Pancreas (tissue), 10 donors: ENCODE measurements at places on chromosomes 11 and 22. TPM values are rescaled to one million over a fixed set of nuclear protein-coding genes. Genes with fewer than 3 reads are reported as not detected.

Gene CLMP
- 0.46 TPM for total RNA-seq

DNA sequence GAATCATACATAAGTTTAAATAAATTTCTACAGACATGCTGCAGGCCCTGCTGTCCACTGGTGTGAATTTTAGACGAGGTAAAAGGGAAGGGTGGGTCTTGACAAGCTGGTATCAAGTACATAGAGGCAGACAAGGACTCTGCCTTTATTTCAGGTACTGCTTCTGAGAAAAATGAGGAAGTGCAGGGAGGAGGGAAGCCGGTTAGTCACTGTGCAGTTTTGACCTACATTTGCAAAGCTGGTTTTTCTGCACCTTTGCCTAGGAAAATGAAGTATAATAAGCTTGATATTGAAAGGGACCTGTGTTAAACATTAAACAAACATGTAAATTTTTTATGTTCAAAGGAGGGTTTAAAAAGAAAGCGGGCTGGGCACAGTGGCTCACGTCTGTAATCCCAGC lies 24.6 kb downstream of the TMEM45B start:
- no peaks in the 10 kb centered on the region for H3K4me1 ChIP-seq
- DNase-seq: no peak
- H3K27me3 ChIP-seq: no peaks in the 10 kb centered on the region

Gene A4GALT
- 5.8 TPM for total RNA-seq

GRCh38 chr11:107116358-107116757 lies 98.1 kb upstream of the GUCY1A2 start:
- H3K27me3 ChIP-seq: no peaks in the 10 kb centered on the region
- no peaks in the 10 kb centered on the region for H3K36me3 ChIP-seq
- H3K4me3 ChIP-seq: no peak overlapping the region
- no peak for DNase-seq

Gene SERHL2
- 0.74 TPM for total RNA-seq

Gene RIC8A
- total RNA-seq: 35.3 TPM

DNA sequence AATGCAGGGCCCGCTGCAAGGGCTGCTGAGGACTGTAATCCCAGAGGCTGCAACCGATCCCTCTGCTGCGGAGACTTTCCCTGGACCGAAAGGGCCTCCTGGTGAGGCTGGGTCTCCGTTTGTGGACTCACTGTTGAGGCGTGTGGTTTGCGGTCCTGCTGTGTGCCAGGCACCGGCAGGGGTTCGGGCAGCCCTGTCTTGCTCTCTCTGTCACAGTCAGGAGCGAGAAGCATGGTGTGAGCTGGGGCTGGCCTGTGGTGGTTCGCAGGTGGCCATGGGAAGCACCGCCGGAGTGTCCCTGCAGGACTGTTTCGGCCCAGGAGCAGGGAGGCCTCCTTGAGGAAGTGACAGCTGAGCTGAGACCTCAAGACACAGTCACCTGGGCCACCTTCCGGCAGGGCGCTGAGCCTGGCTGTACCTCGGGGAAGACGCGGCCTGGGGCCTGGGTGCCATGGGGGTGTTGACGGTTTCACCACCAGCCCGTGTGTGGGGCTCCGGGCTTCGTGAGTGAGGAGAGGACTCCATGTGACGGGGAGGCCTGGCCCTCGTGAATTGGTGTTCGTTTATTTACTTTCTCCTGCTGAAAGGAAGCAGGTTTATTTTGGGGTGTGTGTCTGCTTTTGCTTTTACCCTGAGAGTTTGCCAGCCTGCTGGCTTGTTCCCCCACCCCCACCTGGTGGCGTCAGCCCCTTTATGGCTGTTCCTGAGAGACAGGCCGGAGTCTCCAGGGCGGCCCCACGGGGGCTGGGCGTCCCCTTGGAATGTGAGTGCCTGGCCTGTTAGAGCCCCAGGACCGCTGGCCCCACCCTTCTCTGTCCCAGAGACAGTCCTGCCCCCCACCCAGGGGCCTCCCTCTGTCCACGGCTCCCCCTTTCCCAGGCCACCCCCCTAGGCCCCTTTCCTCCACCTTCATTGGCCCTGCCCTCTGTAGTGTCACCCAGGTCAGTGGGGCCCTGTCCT lies 122.5 kb downstream of the KCNQ1OT1 start:
- no peak overlapping the region for H3K4me3 ChIP-seq
- no peaks in the 10 kb centered on the region for H3K36me3 ChIP-seq
- H3K4me1 ChIP-seq: no peaks in the 10 kb centered on the region
- H3K27ac ChIP-seq: no peak overlapping the region

Gene OR2AT4
- total RNA-seq: not detected

Gene PDE3B
- 7.2 TPM for total RNA-seq

Gene HMOX1
- total RNA-seq: 1.8 TPM

Gene OR5D16
- not detected for total RNA-seq

- H3K27me3 ChIP-seq: no peaks in the 10 kb centered on the region
- H3K4me1 ChIP-seq: no peaks in the 10 kb centered on the region
- no peak overlapping the region for H3K27ac ChIP-seq
- H3K36me3 ChIP-seq: no peaks in the 10 kb centered on the region
Measured at GRCh38 chr11:105858841-105859240, 163.2 kb downstream of the MSANTD4 start.

Gene CCDC73
- not detected for total RNA-seq

Gene TRIM49
- not detected for total RNA-seq
